ENCODE measurements at places on chromosomes 6 and 20. TPM values are rescaled to one million over a fixed set of nuclear protein-coding genes. Genes with fewer than 3 reads are reported as not detected.

HRH3 gene
- not detected for total RNA-seq

AGPAT4 gene
- total RNA-seq, result 13.5 TPM

ZNF391 gene
- total RNA-seq, result 0.14 TPM

CTCFL gene
- under 0.01 TPM for total RNA-seq

RIN2 gene
- total RNA-seq, result 139 TPM

RAET1G gene
- total RNA-seq, result 1.3 TPM

RIPPLY2 gene
- not detected for total RNA-seq

TLDC2 gene
- total RNA-seq, result not detected

GPX5 gene
- total RNA-seq, result not detected

ULBP2 gene
- 11.5 TPM for total RNA-seq

MAP7 gene
- total RNA-seq, result 1.1 TPM

INSM1 gene
- total RNA-seq, result not detected

MAP1LC3A gene
- 14.5 TPM for total RNA-seq

FAXC gene
- total RNA-seq, result 0.14 TPM

TENT5A gene
- total RNA-seq, result 64.1 TPM

FOXA2 gene
- under 0.01 TPM for total RNA-seq

ASXL1 gene
- 63.6 TPM for total RNA-seq
